Activated CD4-positive, alpha-beta T cell treated with anti-CD3 and anti-CD28 coated beads for 4 hours (primary cell): ENCODE measurements at places on chromosomes 12 and 14.

GRCh38 chr14:99241325-99242010 lies 30.5 kb downstream of the BCL11B start:
- peak; percentile 57 for DNase-seq

GRCh38 chr12:118304093-118304492 lies 68.6 kb downstream of the TAOK3 start:
- DNase-seq, result no peak

DNA sequence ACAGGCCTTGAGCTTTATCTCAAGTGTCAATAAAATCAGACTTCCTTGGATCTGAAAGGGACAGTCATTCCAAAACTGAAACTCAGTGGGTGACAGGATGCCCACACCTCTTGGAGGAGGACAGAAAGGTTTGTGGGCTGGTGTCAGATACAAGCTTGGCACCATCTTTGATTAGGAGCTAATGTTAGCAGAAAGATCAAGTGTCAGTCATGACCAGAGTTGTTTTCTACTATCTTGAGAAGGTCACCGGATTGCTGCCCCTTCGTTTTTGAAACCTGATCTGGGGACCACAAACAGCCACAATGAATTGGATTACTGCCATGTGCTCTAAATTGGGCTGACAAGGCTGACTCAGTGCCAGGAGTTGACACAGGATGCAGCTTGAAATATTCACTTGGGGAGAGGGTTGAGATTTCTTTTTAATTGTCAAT lies 88.3 kb downstream of the OTOGL start:
- DNase-seq, result no peak

DNA sequence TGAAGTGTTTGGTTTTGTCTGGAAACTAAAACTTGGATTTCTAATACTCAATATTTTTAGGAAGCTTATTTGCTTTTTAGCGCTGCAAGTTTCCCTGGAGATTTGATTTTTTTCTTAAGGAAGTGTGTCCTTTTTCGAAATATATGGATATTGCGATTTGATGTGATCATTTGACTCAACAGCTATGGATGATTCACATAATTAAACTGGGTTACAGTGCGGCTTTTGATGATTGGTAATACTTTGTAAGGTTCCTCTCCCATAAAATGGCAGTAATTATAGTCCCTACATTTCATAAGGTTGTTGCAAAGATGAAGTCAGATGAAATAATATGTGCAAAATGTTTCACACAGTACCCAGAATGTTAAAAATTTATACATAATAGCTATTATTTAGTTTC lies 13.1 kb downstream of the LDHB start:
- no peak for DNase-seq

GRCh38 chr14:85572845-85573244 lies 42.9 kb downstream of the FLRT2 start:
- DNase-seq, result no peak
